ENCODE measurements at places on chromosomes 12 and 14. TPM values are rescaled to one million over a fixed set of nuclear protein-coding genes. Genes with fewer than 3 reads are reported as not detected.

GRCh38 chr14:92922883-92923743 lies at the start of gene CHGA:
Gene CHGA, plus strand, starts transcription at chr14:92923150. Its CDS starts 210 bp downstream, at chr14:92923360.
- DNase-seq = peak; percentile 42

FGD4 gene
- total RNA-seq = 29.2 TPM

- DNase-seq = peak; percentile 81
These were observed 1.1 kb downstream of the GALNT16 start for GRCh38 chr14:69260861-69261564.

DNA sequence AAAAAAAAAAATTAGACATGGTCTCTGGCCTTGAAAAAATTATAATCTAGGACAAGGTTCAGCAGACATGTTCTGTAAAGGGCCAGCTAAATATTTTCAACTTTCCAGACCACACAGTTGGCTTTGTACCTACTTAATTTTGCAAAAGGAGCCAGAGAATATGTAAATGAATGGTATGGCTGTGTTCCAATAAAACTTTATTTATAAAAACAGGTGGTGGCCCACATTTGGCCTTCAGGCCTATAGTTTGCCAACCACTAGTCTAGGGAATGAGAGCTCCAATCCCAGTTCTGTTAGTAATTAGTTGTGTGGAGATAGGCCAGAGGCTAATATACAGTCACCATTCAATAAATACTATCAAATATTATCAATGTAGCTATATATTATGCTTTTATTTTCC lies 29.3 kb upstream of the PWP1 start:
- no peak for DNase-seq

DNA sequence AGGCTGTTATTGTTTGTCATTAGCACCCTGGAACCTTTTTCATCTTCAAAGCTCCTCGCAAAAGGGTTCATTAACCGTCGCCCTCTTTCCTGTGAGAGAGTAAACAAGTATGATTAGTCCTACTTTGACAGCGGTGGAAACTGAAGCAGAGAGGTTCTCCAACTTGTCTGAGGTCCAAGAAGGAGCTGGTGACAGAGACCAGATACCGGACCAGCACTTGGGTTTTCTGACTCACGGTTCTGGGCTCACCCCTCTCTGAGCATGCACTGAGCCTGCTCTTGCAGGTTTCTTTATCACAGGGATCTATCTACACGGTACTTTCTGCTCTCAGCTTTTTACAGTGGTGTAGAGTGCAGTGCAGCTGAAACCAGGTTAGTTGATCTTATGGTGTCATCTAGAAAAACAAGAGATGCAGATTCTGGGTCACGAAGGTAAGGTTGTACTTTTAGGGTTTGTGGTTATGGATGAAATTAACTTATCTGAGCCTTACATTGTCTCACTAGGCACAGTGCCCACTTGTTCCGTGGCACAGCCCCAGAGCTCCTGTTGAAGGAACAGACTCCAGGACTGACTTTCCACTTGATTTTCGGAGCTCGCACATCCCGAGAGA lies 62.1 kb downstream of the PPP2R5C start:
- no peak for DNase-seq

RNASE1 gene
- 346 TPM for total RNA-seq

KRT78 gene
- total RNA-seq = not detected

GRCh38 chr12:69851976-69852375 lies 26.9 kb downstream of the MYRFL start:
- no peak for DNase-seq

DNA sequence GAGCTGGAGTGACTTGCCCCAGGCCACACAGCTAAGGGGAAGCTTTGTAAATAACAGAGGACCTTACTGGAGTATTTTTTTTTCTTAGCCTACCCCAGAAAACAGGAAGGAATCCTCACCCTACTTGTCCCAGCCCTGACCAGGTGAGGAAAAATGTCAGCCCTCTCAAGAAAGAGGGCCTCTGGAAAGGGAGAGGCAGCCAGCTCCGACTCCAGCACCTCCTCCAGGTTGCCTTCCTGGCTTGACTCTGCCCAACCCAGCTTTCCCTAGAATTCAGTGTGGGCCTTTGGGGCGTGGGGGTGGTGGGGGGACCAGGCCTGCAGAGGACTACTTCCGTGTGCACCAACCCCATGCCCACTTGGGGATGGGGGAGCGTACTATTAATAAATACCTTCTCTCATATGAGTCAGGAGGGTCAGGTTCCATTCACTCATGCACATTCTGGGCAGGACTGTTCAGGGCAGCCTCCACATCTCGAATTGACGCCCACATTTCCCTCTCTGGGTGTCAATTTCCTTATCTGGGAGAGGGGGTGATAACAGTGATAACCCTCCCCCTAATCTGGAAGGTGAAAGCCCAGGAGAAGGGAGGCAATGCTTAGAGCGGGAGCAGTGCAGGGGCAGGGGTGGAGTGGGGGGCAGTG lies 5.2 kb downstream of the RHOF start:
- no peak for DNase-seq

GRCh38 chr14:99360774-99361595 lies 89.0 kb upstream of the BCL11B start:
- DNase-seq = no peak

DNA sequence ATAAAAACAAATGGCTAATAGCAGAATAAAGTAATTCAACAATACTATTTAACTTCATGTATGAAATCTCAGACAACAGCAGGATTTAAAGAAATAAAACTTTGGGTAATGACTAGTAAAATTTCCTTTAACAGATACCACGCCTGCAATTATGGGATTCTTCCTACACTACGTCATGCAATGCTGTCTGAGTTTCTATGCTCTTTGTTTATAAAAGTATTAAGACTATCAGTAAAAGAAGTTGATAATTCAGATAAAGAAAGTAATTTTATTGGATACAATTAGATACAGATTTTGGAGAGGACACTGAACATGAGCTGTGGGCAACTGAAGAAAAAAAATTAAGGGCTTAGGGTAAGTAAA lies 308.4 kb upstream of the LRFN5 start:
- no peak for DNase-seq

- no peak for DNase-seq
These were observed 8.5 kb upstream of the IL26 start for GRCh38 chr12:68234140-68234539.

Measured in heart left ventricle (tissue), 16 donors.